Activated CD4-positive, alpha-beta memory T cell treated with anti-CD3 and anti-CD28 coated beads, Interleukin-2, amount 10 ng/mL, durations not matched to agents 7 days and 5 days (primary cell): ENCODE measurements at places on chromosomes 7 and 10. TPM values are rescaled to one million over a fixed set of nuclear protein-coding genes. Genes with fewer than 3 reads are reported as not detected.

GRCh38 chr10:110355922-110356627 is 51.4 kb upstream of the SMNDC1 start:
- H3K27me3 ChIP-seq: no peaks in the 10 kb centered on the region
- peak overlapping the region; percentile 97 for H3K27ac ChIP-seq

Gene PRSS58
- not detected for total RNA-seq

- H3K4me1 ChIP-seq: peaks cover 2% of the 10 kb centered on the region
- H3K36me3 ChIP-seq: no peaks in the 10 kb centered on the region
- peak; percentile 33 for DNase-seq
- H3K27me3 ChIP-seq: peaks cover 42% of the 10 kb centered on the region
- H3K4me3 ChIP-seq: peak within 1 kb of the TSS; percentile 17
These were observed at the start of gene DPYSL4 for GRCh38 chr10:132186488-132187429. TSS of gene DPYSL4 (plus strand) at chr10:132186948. CDS start at chr10:132187064, 116 bp downstream.

Gene STEAP1B
- 0.30 TPM for total RNA-seq

Gene TMEM106B
- total RNA-seq: 29.0 TPM

DNA sequence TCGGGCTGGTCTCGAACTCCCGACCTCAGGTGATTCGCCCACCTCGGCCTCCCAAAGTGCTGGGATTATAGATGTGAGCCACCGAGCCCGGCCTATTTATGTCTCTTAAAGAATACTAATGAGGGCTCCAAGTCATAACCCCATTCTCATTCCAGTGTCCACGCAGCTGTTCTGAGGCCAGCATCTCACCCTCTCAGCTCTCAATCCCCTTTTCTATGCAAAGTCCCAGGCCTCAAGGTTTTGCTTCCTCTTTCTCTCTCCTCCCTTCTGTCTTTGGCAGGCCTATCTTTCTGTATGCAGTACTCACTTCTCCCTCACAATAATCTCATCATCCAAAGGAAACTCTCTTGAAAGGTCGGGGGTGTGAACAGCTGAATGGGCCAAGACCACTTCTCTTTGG is 28.0 kb upstream of the VSIR start:
- no peak overlapping the region for H3K4me3 ChIP-seq
- no peaks in the 10 kb centered on the region for H3K27me3 ChIP-seq
- no peak overlapping the region for H3K27ac ChIP-seq
- H3K36me3 ChIP-seq: no peaks in the 10 kb centered on the region

DNA sequence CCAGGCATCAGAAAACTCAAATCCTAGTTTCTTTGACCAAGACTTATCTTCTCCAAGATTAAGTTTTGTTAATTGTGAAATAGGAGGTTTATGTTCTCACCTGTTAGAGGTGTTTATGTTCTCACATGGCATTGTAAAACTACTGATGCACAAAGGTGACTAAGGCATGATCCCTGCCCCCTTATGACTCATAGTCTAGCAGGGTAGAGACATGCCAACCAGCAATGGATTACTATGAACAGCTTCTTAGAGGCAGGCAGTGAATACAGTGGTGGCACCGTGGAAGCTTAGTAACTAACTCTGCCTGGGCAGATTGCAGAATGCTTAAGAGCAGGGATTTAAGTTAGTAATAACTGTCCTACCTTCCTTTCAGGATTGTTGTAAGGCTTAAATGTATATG is 400.9 kb downstream of the SORCS3 start:
- H3K4me3 ChIP-seq: no peak overlapping the region
- H3K27ac ChIP-seq: no peak overlapping the region
- DNase-seq: no peak
- H3K27me3 ChIP-seq: no peaks in the 10 kb centered on the region
- no peaks in the 10 kb centered on the region for H3K4me1 ChIP-seq

- DNase-seq: peak; percentile 15
These were observed 127.5 kb downstream of the DNAJB6 start for GRCh38 chr7:157464111-157464970.

GRCh38 chr10:69748621-69749020 is 53.1 kb upstream of the COL13A1 start:
- no peak overlapping the region for H3K27ac ChIP-seq
- no peak overlapping the region for H3K4me3 ChIP-seq
- H3K4me1 ChIP-seq: peaks cover 2% of the 10 kb centered on the region
- no peaks in the 10 kb centered on the region for H3K36me3 ChIP-seq
- H3K27me3 ChIP-seq: peaks cover 58% of the 10 kb centered on the region

- no peak overlapping the region for H3K27ac ChIP-seq
- no peaks in the 10 kb centered on the region for H3K36me3 ChIP-seq
- peaks cover 11% of the 10 kb centered on the region for H3K4me1 ChIP-seq
- no peak for DNase-seq
- H3K27me3 ChIP-seq: peaks cover 3% of the 10 kb centered on the region
These were observed 488.8 kb upstream of the ZMIZ1 start for GRCh38 chr10:78579995-78580394.

DNA sequence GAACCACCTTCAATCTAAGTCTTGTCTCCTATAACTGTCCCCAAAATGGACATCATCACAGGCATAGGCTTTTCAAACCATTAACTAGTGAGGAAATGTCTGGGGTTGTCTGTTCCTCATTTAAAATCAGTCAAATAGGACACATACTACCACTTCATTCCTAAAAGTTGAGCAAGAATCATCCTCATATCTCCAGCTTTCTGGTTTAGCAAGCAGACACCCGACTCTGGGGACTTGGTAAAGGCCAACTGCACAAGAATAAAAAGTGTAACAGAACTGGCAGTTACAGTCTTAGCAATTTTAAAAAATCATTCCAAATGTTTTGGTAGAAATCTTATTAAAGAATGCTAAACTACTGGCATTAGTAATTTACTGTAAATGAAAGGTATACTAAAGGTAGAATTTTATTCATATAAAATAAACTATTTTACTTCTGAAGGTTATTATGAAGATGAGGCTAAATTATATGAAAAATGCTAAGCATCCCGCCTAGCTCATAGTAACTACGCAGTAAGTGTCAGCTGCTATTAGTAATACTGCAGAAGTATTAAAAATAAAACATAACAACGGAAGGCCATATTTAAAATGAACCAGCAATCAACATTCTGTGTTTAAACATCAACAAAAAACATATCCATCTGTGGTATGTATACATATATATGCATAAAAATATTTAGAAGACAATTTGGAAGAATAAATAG is 60.8 kb downstream of the ZNF438 start:
- no peak overlapping the region for H3K27ac ChIP-seq
- H3K36me3 ChIP-seq: peaks cover 8% of the 10 kb centered on the region
- no peak overlapping the region for H3K4me3 ChIP-seq
- peaks cover 10% of the 10 kb centered on the region for H3K4me1 ChIP-seq
- H3K27me3 ChIP-seq: no peaks in the 10 kb centered on the region
